ENCODE measurements at places on chromosomes 5 and 9.

DNA sequence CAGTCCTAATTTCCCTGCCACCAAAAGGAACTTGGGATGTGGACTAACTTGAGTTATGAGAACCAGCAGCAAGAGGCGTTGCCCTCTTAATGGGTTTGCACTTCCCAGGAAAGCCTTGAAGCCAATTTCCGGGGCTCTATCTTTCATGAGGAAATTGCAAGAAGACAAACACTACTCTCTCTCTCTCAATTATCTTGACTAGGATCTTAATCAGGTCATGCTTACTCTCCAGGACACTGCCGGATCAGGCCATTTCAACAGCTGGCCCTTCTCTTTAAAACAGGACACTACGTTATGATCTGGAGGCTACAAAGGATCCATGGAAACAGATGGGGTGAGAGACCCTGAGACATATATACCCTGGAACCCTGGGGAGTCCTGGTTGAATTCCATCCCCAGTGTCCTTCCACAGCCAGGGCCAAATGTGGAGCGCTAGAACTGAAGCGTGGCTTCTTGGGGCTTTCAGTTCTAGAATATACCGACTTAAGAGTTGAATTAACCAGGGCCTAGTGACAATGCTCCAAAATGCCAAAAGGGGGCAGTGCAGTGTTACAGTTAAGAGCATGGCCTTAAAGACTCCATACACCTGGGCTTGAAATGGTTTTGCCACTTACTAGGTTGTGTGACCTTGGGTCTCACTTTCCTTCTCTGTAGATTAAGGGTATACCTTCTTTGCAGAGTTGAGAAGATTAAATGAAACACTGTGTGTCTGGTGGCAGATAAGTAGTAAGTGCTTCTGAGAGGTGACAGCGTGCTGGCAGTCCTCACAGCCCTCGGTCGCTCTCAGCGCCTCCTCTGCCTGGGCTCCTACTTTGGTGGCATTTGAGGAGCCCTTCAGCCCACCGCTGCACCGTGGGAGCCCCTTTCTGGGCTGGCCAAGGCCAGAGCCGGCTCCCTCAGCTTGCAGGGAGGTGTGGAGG, 21.1 kb downstream of the FAM219A start:
- peak; percentile 72 for DNase-seq

DNA sequence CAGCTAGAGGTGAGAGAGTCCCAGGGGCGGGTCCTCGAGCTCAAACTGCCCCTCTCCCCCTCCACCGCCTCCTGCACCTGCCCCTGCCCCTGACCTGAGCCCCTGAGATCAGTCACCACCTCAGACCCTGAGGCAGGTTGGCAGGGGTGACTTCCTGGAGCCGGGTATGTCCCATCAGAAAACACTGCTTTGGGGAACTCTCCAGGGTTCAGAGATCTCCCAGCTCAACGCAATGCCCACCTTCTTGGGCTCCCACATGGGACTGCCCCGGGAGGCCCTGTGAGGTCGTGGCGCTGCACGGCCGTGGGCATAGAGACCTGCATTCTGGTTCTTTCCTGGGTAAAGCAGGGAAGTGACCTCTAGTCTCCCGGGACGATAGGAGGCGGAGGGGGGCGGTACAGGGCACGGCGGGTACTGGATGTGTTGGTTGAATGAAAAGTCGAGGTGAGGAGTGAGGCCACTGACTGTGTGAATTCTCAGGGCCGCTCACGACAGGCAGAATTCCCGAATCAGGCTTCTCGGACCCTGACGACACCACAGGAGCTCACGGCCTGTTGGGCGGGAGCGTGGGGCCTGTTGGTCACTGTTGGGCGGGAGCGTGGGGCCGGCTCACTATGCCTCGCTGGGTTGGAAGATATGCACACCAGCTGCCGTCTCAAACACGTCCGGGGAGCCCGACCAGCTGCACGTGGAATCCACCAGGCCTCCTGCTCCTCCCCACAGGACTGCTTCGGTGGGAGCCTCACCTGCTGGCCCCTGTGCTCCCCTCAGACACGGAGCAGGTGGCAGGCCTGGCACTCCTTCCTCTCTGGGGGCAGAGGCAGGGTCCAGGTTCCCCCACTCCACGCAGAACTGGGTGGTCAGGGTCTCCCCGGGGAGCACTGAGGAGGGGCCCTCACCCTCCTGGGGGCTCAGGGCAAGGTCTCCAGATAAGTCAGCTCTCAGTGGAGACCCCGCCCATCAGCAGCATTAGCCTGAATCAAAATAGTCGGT, 178.0 kb upstream of the PPP1R26 start:
- DNase-seq: no peak

GRCh38 chr5:136205061-136205702, 12.2 kb upstream of the SMIM32 start:
- no peak for DNase-seq

GRCh38 chr9:127780126-127780885, 1.8 kb upstream of the SH2D3C start:
- DNase-seq: no peak

DNA sequence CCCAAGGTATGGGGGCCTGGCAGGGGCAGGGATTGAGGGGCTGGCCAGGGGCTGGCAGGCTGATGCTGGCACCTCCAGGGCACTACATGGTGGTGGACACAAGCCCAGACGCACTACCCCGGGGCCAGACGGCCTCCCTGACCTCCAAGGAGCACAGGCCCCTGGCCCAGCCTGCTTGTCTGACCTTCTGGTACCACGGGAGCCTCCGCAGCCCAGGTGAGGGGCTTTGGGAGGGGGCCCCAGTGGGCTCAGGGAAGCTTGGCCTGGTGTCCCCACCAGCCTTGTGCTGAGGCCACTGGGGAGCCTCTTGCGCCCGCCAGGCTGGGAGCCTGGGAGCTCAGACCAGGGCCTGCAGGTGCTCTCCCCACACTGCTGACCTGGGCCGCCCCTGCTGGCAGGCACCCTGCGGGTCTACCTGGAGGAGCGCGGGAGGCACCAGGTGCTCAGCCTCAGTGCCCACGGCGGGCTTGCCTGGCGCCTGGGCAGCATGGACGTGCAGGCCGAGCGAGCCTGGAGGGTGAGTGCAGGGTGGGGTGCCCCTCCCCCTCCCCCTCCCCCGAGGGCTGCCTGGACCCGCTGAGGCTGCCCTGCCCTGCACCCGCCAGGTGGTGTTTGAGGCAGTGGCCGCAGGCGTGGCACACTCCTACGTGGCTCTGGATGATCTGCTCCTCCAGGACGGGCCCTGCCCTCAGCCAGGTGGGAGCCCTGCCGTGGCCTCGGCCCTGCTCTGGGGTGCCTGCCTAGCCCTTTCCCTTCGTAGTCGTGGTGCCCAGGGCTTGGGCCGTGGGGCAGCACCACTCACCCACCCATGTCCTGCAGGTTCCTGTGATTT, 5.7 kb downstream of the MAMDC4 start:
- DNase-seq: no peak

- DNase-seq: peak; percentile 31
Measured at GRCh38 chr5:142364251-142365145, 39.7 kb upstream of the SPRY4 start.

GRCh38 chr9:114619191-114619761, 8.2 kb downstream of the TMEM268 start:
- no peak for DNase-seq

DNA sequence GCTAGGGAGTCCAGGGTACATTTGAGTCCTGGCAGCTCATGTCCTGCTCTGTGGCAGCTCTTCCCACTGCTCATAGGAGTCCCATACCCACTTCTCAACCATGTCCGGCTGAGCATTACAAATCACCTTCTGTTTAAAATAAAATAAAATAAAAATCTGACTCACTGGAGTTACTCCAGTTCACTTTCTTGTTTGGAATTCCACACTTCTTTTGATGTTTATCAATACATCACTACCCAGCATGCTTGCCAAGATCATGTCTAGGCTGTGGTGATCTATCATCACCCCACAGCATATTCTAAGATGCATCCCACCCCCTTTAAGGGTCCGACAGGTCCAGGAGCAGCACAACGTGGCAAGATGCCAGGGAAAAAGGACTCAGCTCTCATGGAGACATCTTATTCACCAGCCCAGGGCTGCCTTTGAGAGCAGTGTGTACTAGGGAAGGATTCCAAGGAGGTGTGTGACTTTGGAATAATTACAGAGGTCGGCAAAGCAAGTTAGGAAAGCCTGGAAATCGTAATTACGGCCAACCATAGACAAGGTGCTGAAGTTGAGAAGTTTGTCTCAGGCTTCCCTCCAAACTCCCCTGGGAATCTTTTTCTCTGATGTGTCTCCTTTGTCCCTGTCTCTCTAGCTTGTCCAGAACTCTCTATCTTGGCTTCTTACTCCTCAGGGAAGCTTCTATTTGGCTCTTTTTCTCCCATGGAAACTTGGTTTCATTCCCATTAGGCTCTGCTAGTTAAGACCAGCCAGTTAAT, 111.4 kb upstream of the SLC1A3 start:
- DNase-seq: no peak

DNA sequence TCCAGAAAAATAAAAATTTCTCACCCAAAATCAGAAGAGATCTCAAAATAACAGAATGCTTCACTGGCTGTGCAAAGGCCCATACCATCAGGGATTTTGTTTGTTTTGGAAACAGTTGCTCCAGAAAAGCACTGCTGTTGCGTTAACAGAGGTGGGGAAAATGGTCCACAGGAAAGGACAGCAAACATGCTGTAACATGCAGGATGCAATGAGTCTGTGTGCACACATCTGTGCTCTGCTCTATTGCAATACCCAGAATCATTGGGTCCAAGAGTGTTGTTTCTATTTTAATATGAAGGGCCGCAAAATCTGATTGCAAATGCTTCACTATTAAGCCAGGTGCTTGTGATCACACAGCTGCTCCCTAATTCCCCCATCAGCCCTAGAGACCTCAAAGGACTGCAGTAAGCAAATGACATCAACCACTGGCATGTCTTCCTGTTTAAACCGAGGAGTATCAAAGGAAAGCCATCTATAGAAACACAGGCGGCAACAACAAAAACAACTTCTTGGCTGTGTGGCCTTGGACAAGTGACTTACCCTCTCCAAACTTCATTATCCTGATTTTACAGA, 141.0 kb downstream of the DCP2 start:
- DNase-seq: peak; percentile 10

GRCh38 chr5:103444333-103445038, 118.1 kb downstream of the NUDT12 start:
- peak; percentile 2 for DNase-seq

DNA sequence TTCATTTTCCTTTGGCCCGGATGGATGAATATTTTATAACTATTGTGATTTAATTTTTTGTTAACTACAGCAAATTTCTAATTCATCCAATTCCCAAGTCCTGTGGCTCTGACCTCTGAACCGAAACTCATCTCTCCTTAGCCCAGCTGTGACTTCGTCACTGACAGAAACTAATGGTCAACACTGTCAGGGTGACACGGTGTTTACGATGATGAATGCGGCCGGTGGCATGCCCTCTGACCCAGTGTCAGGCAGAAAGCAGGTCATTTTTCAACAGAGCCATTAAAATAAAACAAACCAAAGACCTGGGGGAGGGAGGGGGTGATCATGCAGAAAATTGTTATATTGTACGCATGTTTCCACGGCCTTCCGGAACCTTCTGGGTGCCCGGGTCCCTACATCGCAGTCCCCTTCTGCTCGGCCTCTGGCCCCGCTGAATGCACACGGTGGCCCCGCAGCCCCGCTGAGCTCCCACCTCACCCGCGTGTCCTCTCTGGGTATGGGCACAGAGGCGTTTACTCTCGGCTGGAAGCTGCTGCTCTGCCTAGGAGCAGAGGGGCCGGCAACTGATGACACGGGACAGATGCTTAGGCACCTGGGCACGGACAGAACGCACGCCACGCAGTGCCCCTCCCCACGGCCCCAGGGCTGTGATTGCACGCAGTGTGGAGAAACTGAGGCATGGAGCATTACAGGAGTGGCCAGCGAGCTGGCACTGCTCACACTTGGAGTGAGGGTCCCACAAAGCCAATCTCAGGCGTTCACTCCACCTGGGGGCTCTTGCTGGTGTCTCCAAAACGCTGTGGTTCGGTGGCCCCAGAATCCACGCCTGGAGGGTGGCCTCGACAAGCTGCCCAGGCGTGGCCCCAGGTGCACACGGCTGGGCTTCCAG, 8.1 kb downstream of the CCDC187 start:
- DNase-seq: no peak

- DNase-seq: no peak
Measured at GRCh38 chr5:6446626-6447309, 1.9 kb upstream of the UBE2QL1 start.

GRCh38 chr9:87271696-87272477, 225.8 kb upstream of the DAPK1 start:
- no peak for DNase-seq

DNA sequence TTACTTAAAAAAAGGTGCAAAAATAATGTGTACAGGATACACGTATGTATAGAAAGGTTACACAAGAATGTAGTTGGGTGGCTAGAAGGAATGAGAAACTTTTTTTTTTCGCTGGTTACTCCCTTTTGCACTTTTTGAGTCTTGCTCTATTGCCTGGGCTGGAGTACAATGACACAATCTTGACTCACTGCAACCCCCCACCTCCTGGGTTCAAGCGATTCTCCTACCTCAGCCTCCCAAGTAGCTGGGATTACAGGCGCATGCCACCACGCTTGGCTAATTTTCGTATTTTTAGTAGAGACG, 15.8 kb downstream of the FBXW11 start:
- no peak for DNase-seq

GRCh38 chr5:24555229-24555628, 89.5 kb downstream of the CDH10 start:
- DNase-seq: no peak

GRCh38 chr9:95516734-95517558, at the start of gene PTCH1:
Gene PTCH1 (minus strand): TSS chr9:95516971.
- DNase-seq: no peak

DNA sequence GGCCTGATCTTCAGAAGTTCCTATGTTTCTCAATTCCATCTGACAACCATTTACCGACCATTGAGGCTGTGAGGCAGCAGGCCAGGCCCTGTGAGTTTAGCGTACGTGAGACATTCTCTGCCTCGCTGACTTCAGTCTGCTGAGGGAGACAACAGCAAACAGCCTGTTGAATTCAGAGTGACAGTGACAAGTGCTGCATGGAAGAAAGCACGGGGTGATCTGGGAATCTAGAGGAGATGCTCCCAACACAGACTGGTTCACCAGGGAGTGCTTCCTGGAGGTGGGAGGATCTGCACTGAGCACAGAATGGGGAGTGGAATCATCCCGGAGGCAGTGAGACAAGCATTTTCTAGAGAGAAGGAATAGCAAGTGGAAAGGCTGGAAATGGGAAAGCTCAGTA, 10.0 kb upstream of the DDX41 start:
- no peak for DNase-seq

DNA sequence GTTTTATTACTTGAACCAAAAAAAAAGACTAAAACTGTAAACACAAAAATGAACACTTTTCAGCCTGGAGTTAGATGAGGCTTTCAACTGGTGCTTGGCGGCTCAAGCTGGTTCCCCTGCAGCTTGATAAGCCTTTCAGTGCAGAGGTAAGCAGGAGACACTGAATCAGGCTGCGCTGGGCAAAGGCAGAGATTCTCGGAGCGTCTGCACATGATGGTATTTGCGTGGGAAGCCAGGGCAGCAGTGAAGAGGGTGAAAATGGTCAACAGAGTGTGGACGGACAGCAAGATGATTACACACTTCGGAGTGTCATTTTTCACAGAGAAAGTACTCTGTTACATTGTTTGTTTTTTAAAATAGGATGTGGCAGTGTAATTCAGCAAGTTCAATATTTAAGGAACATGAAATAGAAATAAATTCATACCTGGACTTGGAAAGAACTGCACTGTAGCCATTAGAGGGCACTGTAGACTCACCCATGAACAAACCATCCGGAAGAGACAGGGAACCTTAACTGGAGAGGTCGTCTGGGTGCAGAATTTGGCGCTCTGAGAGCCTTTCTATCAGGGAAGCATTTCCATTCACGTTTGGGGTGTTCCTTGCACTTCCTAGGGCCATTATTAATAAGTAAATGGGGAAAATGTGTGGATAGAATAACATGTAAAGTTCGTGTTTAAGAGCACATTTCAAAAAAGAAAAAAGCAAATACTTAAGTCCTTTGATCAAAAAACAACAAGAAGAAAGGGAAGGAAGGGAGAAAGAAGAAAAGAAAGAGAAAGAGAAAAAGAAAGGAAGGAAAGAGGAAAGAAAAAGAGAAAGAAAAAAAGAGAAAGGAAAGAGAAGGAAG, 69.8 kb downstream of the ICE1 start:
- DNase-seq: peak; percentile 86

Measured in NCI-H526 (cell line).